Renal cortical epithelial cell (primary cell): ENCODE measurements at places on chromosomes 6 and 20. TPM values are rescaled to one million over a fixed set of nuclear protein-coding genes. Genes with fewer than 3 reads are reported as not detected.

The LTA gene
- not detected in 2 replicates for total RNA-seq

DNA sequence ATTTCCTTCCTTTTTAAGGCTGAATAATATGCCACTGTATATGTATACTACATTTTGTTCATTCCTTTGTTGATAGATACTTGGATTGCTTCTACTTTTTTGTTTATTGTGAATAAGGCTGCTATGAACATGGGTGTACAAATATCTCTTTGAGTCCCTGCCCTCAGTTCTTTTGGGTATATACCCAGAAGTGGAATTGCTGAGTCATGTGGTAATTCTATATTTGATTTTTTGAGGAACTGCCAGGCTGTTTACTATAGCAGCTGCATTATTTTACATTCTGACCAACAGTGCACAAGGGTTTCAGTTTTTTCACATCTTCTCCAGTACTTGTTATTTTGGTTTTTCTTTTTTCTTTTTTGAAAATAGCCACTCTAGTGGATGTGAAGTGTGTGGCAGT is 34.1 kb downstream of the CDS2 start:
- no peak for DNase-seq

- no peak for DNase-seq
Observed at GRCh38 chr20:39706184-39706663, 744.1 kb downstream of the DHX35 start.

- no peak for DNase-seq
Observed at GRCh38 chr6:131381052-131381708, 191.8 kb upstream of the ARG1 start.

DNA sequence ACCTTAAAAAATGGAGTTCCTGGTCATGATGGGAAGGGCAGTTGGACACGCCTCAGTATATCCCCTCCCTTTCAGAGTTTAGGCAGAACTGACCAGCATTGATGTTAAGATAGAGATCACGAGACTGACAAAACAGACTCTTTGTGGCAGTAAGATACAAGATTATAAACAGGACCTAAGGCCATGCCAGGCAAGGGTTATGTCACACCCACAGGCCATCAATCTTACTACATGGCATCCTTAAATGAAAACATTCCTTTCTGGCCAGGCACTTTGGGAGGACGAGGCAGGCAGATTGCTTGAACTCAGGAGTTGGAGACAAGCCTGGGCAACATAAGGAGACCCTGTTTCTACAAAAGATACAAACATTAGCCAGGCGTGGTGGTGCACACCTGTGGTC is 129.3 kb upstream of the MLN start:
- no peak for DNase-seq

The EDN1 gene
- total RNA-seq: 77.8 and 82.5 TPM in 2 replicates

- DNase-seq: no peak
Observed at GRCh38 chr20:17871181-17871580, 97.4 kb downstream of the SNX5 start.

- no peak for DNase-seq
Observed at GRCh38 chr6:92117800-92118199, 1301.6 kb downstream of the EPHA7 start.

DNA sequence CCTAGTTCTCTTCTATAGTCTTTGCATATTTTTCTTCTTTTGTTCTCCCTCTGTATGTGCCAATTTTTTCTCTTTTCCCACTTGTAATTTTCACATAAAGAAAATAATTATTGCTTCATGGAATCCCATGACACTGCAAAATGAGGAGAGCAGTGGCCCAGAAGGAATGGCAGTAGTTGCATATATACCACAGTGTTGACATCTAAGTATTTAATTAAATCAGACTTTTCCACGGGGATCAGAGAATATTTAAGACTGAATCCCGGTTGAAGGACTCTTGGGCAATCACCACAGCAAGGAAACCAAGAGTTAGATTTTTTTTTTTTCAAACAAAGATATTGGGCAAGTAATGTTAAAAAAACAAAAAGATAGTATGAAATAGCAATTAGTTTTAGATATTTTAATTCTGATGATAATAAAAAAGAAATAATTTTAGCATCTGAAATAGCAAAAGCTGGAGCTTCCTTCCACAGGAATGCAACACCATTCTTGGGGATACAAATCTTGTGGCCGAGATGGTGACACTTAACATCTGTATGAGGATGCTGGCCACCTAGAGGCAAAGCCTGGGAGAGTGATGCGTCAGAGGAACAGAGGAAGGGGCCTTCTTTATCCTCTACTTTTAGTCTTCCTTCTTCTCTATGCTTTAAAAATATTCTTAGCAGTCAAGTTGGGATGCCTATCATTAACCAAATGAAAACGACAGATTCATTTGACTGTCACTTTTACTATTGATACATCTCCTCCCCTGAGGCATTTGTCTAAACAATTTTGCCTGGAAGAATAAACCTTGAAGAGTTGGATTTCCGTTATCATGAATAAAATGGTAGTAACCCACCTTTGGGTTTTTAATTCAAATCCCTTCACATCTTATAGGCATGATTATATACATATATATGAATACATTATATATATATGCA is 356.2 kb downstream of the GJA1 start:
- DNase-seq: peak; percentile 16

- no peak for DNase-seq
Observed at GRCh38 chr6:154974485-154975149, 20.5 kb upstream of the TIAM2 start.

The GHRH gene
- not detected in 2 replicates for total RNA-seq

GRCh38 chr6:15370733-15371671 is 125.1 kb downstream of the JARID2 start:
- no peak for DNase-seq

The RAMACL gene
- 0.35 and 0.75 TPM in 2 replicates for total RNA-seq

GRCh38 chr20:45153752-45154151 is 20.9 kb upstream of the PI3 start:
- DNase-seq: no peak

The MLIP gene
- 0.15 TPM in 1 of 2 replicates, not detected in the other for total RNA-seq

GRCh38 chr6:169832247-169832948 is 81.0 kb downstream of the ERMARD start:
- peak; percentile 53 for DNase-seq

DNA sequence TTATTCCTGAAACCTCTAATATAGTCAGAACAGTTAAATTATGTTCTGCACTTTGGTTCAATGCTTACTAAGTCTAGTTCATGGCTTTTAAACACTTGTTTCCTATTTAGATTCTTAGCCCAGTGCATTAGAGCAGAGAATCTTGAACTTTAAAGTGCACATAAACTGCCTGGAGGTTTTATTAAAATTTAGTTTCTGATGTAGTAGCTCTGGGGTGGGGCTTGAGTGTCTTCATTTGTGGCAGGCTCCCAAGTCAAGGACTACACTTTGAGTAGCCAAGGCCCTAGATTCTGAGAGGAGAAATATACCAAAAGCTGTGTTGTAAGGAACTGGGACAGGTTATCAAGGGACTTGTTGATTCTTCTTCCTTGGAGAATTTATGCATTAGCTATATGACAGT is 1604.2 kb downstream of the KHDRBS2 start:
- no peak for DNase-seq

DNA sequence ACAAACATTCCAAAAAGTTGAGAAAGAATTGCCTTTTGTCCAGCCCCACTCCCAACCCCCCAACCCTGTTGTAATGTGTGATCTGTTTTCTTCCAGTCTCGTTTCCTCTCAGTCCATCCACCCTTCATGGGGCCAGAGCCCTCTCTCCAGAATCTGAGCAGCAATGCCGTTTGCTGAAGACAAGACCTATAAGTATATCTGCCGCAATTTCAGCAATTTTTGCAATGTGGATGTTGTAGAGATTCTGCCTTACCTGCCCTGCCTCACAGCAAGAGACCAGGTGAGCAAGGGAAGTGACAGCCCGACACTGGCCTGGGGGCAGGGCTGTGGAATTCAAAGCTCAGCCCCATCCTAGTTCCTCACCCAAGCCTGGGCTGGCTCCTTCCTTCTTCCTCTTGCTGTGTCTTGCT is 7.8 kb downstream of the MAVS start:
- DNase-seq: no peak

The MUCL3 gene
- total RNA-seq: 0.17 TPM in 1 of 2 replicates, not detected in the other

DNA sequence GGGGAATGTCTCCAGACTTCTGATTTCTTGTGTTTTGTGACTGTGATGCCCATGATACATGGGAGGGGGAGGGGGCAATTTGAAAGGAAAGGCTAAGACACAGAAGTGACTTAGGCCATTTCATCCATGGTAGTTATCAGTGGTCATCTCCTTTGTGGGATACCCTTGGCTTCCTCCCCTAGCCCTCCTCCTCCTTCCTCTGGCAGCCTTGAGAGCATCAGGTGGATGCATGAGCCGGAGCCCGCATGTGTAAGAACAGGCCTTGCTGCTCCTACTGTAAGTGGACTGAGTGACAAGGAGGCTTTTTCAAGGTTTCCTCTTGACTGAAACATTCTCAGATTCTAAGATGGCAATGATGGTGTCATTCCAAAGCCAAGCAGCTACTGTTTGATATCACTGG is 874 bp downstream of the CD83 start:
- no peak for DNase-seq
